ENCODE measurements at places on chromosomes 13 and 19.
A peak's percentile ranks its signal among the peaks of the same experiment; 100 is the strongest.

GRCh38 chr19:55468054-55468393 lies 3.5 kb upstream of the C19orf85 start:
- peak; percentile 65 for DNase-seq

- DNase-seq, result no peak
Observed at GRCh38 chr13:64633948-64634347, 2596.2 kb downstream of the PCDH9 start.

DNA sequence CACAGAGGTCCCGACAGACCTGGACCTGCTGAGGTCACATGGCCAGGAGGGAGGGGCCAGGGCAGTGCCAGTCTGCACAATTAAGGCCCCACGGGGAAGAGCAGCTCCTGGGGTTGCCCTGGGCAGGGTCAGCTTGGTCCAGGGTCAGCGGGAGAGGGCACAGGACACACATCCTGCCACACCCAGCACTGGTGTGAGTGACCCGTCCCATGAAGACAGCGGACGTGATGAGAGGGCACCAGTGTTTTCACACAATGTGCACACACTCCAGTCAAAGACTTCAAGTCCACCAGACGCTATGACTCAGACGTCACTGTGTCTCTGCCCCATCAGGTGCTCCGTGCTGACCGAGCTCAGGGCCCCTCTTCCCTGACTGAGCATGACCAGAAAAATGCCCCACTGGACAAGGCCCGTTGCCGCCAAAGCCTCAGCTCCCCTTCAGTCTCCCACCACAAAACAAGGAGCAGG lies 4.2 kb downstream of the TMEM259 start:
- no peak for DNase-seq

DNA sequence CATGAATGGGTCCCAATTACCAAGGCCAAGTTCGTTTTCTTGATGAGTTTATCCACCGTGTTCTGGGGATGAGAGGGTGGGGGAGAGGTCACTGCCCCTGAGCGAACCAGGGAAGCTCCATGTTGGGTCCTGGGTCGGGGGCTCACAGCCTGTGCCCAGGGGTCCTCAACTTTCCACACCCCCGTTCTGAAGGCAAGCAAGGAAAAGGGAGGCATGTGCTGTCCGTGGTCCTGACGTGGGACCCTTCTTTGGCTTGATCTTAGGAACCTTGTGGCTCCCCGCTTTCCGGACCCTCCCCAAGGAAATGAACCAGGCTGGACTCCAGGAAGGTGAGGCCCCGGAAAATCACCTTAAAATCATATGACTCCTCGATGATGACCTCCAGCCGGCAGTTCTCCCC lies 18.2 kb upstream of the MEIS3 start:
- DNase-seq, result no peak

GRCh38 chr13:73224703-73225102 lies 165.9 kb downstream of the KLF5 start:
- DNase-seq, result no peak

DNA sequence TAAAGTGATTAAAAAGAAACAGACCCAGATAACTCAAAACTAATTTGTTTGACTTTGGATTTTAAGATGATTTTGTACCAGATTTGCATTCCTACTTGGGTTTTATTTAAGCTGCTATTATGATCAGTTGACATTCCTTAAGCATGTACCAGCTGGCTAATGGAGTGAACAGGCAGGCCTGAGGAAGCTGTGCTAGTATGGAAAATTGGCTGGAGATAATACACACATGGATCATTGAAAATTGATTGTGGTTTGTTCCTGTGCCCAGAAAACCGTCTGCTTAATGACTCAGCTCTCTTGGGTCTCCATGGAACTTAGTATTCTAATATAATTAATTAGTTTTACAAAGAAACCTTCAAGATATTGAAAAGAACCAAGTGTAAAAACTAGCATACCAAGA lies 22.6 kb downstream of the POLR1D start:
- DNase-seq, result no peak

DNA sequence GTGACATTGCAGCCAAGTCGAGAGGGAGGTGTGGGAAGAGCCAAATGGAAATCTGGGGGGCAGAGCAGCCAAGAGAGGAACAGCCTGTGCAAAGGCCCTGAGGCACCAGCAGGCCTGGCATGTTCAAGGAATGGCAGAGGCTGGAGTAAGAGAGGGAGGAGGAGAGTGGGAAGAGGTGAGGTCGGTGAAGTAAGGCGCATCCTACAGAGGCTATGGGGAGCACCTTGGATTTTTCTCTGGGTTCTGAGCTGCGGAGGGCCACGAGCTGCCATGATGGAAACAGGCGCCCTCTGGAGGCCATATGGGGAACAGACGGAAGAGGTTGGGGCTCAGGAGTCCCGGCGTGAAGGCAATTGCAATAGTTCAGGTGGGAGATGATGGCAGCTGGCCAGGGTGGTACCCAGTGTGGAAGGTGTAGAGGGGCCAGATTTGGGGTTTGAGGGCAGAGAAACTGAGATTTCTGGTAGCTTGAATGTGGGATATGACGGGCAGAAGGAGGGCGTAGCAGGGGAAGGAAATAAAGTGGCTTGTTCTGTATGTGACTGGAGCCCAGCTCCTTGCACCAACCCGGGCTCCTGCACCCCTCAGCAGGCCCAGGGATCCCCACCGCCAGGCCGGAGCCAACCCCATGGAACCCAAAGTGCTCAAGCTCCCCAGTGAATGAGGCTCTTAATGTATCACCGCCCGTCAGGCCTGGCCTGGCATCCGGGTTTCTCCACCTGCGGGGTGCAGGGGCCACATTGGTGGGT lies 20.5 kb upstream of the STRN4 start:
- DNase-seq, result peak; percentile 75

- DNase-seq, result no peak
Observed at GRCh38 chr19:40360708-40361241, 12.3 kb downstream of the PLD3 start.

DNA sequence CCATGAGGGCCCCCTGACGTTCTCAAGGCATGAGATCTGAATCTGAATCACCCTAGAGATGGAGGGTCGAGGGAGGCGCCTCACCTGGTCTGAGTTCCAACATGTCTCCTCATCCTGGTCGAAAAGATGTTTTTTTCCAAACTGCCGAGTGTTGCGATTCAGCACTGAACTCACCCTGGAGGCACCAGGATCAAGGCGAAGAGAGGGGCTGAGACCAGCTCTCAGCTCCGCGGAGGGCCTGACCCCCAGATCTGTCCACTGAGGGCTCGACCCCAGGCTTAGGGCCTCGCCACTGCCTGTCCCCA lies 555 bp downstream of the NR2C2AP start:
- DNase-seq, result peak; percentile 48

DNA sequence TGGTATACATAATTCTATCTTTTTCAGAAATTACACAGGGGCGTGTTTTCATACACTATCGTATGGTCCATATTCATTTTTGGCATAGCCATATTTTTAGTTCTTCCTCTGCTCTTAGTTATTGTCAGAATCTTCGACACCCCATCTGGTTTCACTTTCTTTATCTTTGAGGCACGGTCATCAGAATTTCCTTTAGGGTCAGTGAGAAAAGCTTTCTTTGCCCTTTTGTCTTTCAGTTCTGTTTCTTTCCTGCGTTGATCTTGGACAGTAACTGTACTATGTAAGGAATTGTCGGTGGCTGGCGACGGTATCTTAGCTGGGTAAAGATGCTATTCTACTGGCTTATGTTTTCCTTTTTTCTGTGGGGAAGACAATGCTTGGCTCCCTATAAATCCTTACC lies 10.6 kb upstream of the KIR2DL4 start:
- no peak for DNase-seq

GRCh38 chr13:88153353-88153752 lies 482.2 kb downstream of the SLITRK5 start:
- DNase-seq, result no peak

- DNase-seq, result no peak
Observed at GRCh38 chr19:50889638-50890037, 16.4 kb downstream of the KLK2 start.

GRCh38 chr13:67273001-67273400 lies 42.9 kb upstream of the PCDH9 start:
- DNase-seq, result no peak

DNA sequence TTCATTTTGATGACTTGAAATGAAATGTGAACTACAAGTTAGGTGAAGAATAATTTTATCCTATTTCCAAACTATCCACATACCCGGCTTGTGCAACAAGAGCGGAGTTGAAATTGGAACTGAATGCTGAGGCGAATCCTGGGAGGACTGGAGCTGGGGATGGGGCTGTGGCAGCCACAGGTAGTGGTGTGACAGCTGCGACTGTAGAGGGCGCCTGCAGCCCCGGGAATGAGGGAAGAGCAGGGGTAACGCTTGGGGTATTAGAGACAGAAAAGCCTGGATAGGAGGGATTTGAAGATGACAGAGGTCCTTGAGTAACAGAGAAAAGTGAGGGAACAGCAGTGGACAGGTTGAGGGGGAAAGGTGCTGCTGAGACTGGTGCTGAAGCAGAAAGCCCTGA lies 22.0 kb upstream of the STOML3 start:
- peak; percentile 11 for DNase-seq

GRCh38 chr19:570251-570686 lies 2.1 kb upstream of the BSG start:
- no peak for DNase-seq

Measured in DMS53 (cell line).